SK-MEL-5 (cell line): ENCODE measurements at places on chromosomes 13 and 19. TPM values are rescaled to one million over a fixed set of nuclear protein-coding genes. Genes with fewer than 3 reads are reported as not detected.

The SPC24 gene
- total RNA-seq, result 18.7 and 23.4 TPM in 2 replicates

- peak; percentile 67 for DNase-seq
Measured at GRCh38 chr13:20566468-20566897, 474 bp upstream of the IFT88 start.

DNA sequence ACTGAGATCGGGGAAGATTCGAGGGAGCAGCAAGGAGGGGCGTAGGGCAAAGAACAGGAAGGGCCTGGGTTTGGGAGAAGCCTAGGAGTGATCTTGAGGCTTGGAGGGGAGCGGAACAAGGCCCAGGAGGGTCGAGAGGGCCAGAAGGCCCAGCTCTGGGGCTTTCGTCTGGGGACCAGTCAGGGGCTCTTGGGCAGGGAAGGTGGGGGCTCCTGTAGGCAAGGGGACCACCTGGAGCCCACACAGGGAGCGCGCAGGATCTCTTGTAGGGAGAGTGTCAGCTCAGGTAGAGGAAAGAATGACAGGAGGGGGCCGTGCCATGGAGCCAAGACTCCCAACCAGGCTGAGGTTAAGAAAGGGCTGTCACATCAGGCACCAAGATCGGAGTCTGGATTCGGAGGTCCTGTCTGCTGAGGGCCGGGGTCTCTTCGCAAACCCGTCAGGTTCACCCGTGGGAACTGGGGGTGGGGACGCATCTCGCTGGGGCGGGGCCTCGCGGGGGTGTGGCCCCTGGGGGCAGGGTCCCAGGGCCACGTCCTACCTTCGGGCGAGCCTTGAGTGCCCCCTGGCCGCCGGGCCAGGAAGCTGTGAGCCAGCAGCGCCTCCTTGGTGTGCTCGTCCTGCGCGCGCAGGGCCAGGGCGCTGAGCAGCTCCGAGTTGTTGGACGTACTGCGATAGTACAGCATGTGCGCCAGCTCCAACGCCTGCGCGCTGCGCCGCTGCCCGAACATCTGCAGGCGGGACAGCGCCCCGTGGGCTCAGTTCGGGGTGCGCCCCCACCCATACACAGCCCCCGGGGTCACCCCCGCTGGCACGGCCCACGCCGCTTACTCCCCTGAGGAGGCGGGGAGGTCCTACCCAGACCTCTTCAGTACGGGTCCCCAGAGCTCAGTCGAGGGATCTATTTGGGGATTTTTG lies 8.4 kb downstream of the EMP3 start:
- peak; percentile 93 for DNase-seq

DNA sequence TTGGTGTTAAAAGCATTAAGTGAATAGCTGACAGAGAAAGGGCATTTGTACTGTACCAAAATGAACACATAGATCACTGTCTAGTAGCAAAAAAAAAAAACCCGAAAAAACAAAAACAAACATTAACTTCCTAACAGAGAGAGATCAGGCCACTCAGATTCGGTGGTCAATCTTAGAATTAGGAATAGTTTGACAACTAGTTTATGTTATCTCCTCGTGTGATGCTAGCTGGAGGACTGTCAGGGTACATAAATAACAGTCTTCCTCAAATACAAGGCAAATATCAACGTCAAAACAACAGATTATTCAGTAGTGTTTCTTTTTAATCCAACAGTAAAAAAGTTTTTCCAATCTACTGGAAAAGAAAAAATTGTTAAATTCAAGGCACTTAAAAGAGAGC lies 1.7 kb downstream of the ZMYM5 start:
- DNase-seq, result no peak

DNA sequence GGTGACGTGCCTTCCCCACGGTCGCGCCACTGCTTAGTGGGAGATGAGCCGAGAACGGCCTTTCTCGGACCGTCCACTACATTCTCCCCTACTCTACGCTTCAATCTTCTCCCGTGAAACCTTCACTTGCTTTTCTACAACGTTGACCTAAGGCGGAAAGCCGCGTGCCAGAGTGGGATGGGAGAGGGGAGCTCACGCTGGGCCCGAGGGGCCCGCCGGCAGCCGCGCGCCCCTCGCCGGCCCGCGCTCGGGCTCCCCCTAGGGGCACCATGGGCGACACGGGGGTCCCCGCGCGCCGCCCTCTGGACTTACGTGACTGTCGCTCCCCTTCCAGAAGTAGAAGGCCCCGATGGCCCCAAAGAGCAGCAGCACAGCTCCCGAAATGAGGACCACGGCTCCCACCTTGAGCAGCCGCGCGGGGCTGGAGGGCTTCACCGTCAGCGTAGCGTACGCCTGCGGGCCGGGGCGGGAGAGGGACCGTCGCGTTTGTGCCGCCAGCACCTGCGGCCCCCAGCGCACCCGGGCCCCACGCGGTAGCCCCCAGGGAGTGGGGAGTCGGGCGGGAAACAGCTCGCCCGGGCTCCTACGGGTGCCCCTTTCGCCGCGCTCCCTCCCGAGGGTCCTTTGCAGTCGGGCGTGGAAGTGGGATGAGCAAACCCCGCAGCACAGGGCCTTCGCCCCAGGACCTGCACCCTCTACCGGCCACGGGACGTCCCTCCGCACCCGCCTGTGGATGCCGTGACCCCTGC lies 727 bp downstream of the CNMD start:
- DNase-seq, result no peak

DNA sequence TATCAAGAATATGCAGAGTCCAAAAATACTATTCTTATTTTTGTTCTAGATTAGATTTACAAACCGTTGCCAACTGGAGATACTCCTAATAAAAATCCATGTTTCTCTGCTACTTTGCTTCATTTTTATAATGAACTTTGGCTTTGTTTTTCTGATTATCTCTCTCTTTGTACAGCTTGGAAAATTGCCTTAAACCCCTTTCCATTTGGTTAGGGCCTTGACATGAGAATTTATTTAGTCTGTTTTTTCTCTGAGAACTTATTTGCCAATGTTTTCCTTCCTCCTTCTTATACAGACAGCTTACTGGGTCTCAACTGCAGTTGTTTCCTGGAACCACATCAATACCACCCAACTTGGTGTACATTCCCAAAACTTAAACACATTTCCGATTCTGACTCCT lies 555.4 kb downstream of the SLITRK6 start:
- no peak for DNase-seq

DNA sequence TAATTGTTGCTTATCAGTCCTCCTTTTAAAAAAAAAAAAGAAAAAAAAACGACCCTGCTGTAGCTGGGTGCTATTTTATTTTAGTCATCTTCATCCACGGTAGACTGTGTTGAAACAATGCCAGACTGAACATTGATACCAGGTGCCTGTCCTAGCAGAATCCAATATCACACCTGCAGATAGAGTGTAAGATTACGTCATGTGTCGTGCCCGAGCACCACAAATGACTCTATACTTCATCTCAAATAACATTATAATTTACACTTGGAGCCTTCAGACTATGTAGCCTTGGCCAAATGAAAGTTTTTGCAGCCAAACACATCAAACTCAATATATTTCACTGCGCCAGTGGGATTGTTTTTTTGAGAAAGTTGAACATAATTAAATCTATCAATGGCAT lies 410.6 kb downstream of the FGF9 start:
- no peak for DNase-seq

The TMEM145 gene
- 0.51 and 0.98 TPM in 2 replicates for total RNA-seq

The ZNF763 gene
- 0.51 and 1.8 TPM in 2 replicates for total RNA-seq

DNA sequence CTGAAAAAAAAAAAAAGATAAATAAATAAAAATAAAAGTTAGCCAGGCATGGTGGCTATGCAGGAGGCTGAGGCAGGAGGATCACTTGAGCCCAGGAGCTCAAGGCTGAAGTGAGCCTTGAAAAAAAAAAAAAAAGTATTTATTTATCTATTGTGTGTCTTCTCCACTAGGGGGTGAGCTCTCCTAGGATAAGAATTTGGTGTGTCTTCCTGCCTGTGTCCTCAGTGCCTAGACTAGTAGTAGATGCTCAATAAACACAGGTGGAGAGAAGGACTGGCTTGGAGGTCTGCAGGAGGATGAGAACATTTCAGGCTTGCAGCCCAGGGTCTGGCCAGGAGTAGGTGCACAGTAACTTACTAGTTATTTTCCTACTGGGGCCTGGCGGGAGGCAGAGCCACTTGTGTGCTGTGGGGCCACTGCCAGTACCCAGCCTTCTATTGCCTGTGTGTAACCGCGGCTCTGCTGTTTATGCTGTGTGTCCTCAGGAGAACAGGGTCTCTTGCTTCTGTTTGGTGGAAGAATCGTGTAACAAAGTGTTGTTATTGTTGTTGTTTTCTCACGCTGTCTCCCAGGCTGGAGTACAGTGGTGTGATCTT lies 5.4 kb downstream of the LMTK3 start:
- peak; percentile 68 for DNase-seq

The LYPD5 gene
- total RNA-seq, result not detected in 2 replicates

GRCh38 chr13:114115191-114115671 lies 17.2 kb downstream of the RASA3 start:
- DNase-seq, result no peak

- DNase-seq, result no peak
Measured at GRCh38 chr13:26019881-26020870, 31.6 kb downstream of the SHISA2 start.

DNA sequence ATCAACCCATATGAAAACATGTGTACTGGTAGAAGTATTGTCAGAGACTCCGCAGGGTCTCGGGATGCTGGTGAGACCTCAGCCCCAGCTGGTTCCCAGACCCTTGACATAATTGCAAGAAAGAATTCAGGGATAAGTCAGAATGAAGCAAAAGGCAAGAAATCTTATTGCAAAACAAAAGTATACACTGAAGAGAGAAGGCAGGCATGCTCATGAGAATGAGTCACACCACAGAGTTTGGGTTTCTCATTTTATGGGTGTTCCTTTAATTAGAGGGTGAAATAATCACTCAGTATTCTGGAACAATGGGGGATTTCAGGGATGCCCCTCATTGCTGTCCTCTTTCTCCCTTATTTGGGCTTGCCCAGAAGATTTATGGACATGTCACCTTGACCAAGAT lies 1423.8 kb upstream of the MIR17HG start:
- peak; percentile 30 for DNase-seq

- no peak for DNase-seq
Measured at GRCh38 chr19:15014579-15014978, 34.7 kb upstream of the CASP14 start.

GRCh38 chr19:52533901-52534300 lies 6.4 kb downstream of the ZNF808 start:
- DNase-seq, result no peak

- peak; percentile 71 for DNase-seq
Measured at GRCh38 chr19:18058208-18059009, 28.3 kb downstream of the IL12RB1 start.
